ENCODE measurements at places on chromosomes 1 and 21.

DNA sequence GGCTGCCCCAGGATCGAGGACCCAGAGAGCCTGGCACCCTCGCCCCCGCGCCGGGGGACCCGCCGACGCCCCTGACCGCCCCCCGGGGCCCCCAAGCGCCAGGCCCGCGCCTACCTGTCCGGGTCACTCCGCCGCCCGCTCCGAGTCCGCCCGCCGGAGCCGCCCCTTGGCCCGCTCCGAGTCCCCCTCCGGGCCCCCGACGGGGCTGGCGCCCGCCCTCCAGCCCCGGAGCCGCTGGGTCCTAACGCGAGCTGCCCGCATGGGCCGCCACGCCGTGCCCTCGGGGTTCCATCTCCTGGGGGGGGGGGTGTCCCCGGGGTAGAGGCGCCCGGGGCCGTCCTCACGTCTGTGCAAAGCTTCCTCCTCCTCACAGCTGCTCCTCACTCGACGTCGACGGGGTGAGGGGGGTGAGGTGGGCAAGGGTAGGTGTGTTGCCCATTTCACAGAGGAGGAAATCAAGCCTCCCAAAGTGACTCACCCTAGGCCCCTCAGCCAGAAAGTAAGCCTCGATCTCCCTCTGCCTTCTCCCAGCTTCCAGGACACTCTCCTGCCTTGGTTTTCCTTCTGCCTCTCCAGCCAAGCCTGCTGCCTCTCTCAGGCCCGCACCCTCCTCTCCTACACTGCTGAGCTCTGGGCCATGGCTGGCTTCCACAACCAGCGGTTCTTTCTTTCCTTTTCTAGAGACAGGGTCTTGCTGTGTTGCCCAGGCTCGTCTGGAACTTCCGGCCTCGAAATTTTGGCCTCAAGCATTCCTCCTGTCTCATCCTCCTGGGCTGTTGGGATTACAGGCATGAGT lies at the start of gene MFAP2:
Gene MFAP2, minus strand, starts transcription at position 148 of the 796 bp plus-strand sequence. CDS start 2,347 bp downstream, outside the sequence.
- DNase-seq, result no peak

- no peak for DNase-seq
Observed at GRCh38 chr1:98203466-98203865, 282.6 kb upstream of the DPYD start.

- no peak for DNase-seq
Observed at GRCh38 chr21:45945868-45946210, 35.7 kb upstream of the COL6A1 start.

DNA sequence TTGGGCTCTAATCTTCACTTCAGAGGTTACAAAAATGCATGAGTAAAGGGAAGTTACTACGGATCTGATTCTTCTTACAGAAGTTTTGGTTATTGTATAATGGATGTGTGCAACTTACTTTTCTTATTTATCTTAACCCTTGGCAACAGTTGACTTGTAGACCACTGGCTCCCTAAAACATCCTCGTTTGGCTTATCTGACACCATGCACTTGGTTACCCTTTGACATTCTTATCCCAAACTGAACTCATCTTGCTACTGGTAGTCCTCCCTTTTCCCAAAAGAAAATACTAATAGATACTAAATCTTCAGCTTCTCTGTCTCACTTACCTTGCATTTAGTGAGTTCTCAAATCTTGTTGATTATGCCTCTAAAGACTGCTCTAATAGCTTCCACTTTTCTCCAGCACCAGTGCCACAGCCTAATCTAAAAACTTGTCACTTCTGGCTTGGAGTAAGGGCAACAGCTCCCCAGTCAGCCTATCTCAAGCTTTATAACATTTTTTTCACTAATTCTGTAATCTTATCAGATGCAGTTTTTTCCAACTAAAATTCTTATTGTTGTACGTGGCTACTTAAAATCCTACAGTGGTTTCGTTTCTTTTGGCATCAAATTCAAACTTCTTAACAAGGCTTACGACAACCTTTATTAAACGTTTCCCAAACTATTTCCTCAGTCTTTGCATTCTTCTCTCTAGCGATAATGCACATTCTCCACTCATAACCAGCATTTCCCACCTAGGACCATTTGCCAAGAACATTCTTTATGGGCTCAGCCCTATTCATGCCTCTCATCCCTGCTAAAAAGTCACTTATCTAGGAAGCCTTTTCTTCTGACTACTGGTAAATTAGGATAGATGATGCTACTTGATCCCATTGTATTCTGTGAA lies 204.2 kb downstream of the KCNT2 start:
- no peak for DNase-seq

- DNase-seq, result no peak
Observed at GRCh38 chr1:184903111-184903692, 71.1 kb downstream of the NIBAN1 start.

GRCh38 chr1:61083807-61084440 lies 1.6 kb downstream of the NFIA start:
- no peak for DNase-seq

DNA sequence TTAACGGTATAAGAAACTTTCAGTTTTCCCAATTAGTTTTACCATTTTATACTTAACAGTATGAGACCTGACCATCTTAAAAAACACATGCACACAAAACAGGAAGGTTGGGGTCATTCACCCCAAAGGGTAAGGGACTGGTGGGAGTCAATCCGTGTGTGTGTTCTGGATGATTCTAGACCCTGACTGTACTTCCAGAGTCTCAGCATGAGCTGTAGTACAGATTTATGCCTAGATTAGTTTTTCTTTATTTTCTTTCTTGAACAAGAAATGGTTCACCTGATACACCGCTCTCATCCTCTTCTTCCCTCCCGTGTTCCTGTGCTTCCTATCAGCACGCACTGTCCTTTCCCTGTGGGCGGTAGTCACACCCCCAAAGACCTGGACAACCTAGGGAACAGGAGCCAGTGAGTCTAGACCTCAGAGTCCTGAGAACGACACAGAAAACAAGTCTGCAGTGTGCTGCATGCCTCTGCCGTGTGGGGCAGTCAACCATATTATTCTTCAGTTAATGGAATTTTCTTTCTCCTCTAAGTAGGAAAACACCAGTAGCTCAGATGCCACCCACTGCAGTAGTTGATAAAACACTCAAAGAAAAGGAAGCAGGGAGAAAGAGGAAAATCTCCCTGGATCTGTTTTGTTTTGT lies 38.9 kb upstream of the MRPS6 start:
- no peak for DNase-seq

DNA sequence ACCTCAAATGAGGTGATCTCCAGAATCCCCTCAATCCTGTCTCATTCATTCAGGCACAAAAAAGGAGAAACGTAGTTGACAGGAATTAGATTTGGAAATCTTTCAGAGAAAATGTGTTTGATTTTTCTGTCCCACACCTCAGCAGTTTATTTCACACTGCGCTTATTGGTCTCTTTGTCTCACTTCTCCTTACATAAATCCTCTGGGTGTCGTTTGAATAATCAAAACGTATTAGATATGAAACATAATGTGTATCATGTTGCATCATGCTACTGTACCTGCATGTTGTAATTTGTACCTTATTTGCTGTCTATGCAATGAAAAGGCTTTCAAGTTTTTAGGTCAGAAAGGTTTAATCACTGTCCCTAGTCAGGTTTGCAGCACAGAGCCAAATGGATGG lies 255.7 kb downstream of the DISC1 start:
- no peak for DNase-seq

DNA sequence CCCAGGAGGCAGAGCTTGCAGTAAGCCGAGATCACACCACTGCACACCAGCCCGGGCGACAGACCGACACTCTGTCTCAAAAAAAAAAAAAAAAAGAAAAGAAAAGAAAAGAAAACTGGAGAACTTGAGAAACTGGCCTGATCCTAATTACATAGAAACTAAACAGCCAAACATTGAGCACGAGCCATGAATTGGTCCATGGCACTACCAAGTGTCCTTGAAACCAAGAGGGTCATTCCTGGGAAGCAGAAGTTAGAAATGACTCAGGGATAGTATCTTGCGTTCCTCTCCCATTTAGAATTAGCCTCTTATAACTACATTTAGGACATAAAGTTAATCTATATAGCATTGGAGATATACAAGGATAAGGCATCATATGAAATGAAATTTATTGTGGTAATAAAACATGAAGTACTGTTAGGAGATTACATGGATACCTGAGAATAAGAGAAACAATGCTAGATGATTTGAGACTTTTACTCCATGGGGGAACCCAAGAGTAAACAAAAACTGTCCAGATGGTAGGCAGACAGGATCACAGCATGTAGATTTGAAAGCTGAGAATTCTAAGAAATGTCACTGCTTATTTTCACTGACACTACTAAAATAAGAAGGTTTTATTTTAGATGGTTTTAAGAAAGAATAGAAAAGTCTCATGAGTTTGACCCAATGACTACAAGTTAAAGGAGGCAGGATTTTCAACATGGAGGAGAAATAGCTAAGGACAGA lies 39.5 kb upstream of the CPLANE2 start:
- DNase-seq, result no peak

- no peak for DNase-seq
Observed at GRCh38 chr1:244224487-244225430, 173.7 kb downstream of the ZBTB18 start.

GRCh38 chr1:196056966-196057365 lies 551.3 kb downstream of the KCNT2 start:
- DNase-seq, result no peak

- DNase-seq, result no peak
Observed at GRCh38 chr1:151175863-151176262, at the start of gene TMOD4. Gene TMOD4 (minus strand): TSS chr1:151175981. CDS start chr1:151174875, 1,106 bp downstream.

- DNase-seq, result no peak
Observed at GRCh38 chr1:204545881-204546280, 29.7 kb downstream of the MDM4 start.

GRCh38 chr21:31124010-31124409 lies 85.7 kb upstream of the KRTAP19-8 start:
- DNase-seq, result no peak

GRCh38 chr1:67433837-67434236 lies 3.6 kb upstream of the SERBP1 start:
- no peak for DNase-seq

GRCh38 chr1:932173-932510 lies 8.4 kb downstream of the SAMD11 start:
- no peak for DNase-seq

- DNase-seq, result no peak
Observed at GRCh38 chr1:226199971-226200370, 13.4 kb upstream of the ACBD3 start.

GRCh38 chr1:29271724-29272123 lies 35.4 kb downstream of the PTPRU start:
- no peak for DNase-seq

DNA sequence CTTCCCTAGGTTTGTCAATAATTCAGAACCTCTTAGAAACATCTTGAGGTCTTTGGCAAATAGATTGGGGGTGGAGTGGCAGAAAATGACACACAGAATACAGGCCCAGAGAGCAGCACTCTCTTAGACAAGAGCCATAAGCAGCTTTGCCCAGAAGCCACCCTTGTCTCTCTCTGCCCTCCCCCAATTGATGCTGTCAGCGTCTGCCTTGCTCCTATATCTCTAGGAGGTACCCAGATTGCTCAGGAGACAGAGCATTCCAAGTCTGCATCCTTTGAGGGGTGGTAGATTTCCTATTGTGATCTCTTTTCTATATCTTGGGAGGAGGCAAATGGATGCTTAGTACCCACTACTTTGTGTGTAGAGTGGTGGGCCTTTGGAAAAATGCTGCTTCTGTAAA lies 1.8 kb downstream of the RGL1 start:
- no peak for DNase-seq

GRCh38 chr1:228795596-228795995 lies 60.3 kb downstream of the RHOU start:
- no peak for DNase-seq

DNA sequence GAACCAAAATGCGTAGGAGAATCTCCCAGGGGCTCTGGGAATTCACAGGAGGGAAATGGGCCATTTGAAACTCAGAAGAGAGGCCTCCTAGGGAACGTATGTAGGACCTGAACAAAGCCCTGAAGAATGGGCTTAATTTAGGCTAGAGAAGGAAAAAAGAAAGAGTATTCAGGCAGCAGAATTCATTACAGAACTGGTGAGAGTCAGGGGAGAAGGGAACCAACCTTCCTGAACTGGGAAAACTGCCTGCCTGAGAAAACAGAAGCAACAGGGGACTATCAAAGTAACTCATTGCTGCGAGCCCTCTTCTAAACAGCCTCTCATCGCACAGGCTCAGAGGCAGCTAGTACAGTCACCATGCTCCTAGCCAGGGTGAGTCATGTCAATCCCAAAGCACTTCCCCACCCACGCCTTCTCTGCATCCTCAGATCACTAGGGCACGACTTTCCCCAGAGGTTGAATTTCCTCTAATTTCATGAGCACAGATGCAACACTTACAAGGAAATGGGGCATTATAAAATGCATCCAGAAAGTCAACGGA lies 98.1 kb downstream of the ADSS2 start:
- DNase-seq, result no peak

DNA sequence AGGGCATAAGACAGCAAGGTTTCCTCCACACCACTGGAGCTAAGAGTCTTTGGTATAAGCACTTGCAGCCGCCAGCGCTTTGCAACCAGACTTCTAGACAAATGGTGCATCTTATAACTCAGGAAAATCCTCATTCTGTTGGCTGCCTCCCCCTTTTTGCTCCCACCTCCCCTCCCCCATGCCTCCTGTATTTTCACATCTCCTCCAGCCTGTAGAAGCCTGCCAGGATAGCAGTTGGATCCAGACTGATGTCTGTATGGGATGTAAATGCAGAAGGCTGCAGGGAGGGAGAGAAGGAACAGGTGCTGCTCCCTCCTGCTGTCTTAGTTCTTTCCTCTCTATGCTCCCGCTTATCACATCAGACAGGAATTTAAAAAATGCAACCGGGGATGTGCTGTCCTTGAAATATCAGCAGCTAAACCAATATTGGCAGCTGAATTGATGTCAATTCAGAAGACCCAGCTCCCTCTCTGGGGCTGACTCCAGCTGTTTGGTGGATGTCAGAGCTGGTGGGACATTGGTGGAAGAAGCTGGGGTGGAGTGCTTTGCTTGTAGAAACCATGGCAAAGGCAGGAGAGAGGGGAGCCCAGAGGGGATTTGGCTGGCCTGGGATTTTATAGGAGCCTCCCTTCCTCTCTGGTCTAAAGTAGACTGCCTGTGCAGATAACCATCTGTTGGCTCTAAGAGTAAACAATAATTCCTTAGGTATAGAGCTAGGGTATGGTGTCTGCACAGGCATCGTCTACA lies 53.5 kb downstream of the NFASC start:
- DNase-seq, result no peak

Data from stimulated activated CD8-positive, alpha-beta memory T cell treated with anti-CD3 and anti-CD28 coated beads, Interleukin-4, amount 100 ng/mL, for 1 hour (primary cell).